Cortex of kidney (tissue), 1 donor: ENCODE measurements at places on chromosomes 5 and 9.

GRCh38 chr5:151234476-151235238, 10.8 kb upstream of the CCDC69 start:
- no peak for DNase-seq

DNA sequence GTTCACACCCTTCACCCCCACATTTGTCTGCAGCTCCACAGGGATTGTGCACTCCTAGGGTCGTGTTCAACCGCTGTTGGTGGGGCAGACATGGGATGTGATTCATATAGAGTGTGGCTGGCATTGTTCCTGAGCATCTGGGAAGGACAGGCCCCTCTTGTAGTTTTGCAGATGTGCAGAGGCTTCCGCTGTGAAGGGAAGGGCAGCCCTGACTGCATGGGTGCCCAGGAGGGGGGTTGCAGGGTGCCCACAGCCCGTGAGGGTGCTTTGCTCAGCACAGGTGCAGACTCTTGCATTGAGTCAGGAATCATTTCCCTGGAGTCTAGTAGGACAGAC, 30.2 kb upstream of the PITX1 start:
- no peak for DNase-seq

- DNase-seq, result no peak
These were observed 90.7 kb upstream of the ELL2 start for GRCh38 chr5:96052374-96052773.

GRCh38 chr5:57887851-57888621, 405.4 kb upstream of the ACTBL2 start:
- DNase-seq, result no peak

DNA sequence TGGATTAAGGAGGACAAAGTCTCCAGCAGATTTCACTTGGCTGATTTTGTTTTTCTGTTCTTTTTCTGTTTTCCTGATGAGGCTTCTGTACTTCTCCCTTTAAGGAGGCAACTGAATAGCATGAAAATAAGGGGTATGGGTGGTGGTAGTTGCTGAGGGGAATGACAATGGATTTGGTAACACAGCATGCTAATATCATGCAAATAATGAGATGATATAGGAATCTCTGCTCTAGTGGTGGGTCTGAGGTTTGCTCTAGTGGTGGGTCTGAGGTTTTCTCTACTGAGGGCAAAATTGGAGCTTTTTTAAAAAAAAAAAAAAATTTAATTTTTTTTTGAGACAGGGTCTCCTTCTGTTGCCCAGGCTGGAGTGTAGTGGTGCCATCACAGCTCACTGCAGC, 139.7 kb downstream of the C9orf152 start:
- no peak for DNase-seq

DNA sequence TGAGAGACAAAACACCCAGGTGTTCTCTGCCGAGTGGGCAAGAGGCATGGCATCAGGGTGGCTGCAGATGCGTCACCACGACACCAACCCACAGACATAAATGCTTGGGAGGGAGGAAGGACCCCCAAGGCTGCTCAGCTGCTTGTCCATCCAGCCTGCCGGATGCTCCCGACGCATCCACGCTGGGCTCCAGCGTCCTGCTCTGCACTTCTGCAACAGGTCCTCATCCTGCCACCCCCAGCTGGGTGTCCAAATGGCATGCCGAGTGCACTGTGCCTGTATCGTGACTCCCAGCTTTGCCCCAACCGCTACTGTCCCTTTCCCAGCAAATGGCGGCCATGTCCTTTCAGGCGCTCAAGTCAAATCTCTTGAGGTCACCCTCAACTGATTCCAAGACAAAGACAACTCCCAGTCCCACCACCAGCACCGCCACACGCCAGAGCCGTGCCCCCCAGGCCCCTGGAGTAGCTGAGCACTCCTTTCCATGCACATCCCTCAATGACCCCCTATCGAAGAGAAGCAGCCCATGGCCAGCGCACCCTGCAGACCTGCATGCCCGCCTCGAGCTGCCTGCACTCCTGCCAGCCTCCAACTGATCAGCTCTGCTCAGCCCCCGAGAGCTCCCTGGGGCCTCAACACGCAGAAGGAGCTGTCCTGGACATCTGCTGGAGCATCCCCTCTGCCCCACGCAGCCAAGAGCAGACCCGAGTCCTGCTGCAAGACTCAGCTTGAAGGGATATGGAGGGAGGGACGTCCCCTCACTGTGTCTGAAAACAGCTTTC, 116.7 kb downstream of the ROR2 start:
- no peak for DNase-seq

DNA sequence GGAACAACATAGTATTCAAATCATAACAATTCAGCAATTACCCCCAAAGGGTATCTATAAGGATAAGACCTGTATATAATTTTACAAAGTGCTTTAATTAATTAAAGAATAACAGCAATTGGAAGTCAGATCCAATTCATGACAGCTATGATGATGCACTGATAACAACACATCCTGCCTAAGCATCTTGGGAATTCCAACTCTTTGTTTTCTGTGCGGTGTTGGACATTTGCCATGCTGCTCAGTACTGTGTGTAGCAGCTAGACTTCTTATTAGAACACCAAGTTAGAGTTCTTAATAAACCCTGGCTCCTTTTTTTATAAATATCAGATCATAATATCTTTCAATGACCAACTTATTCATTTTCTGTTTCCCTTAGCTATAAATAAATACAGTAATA, 209.0 kb downstream of the SEC61B start:
- DNase-seq, result no peak
